T-helper 17 cell (primary cell): ENCODE measurements at places on chromosomes 7 and 10.

- DNase-seq: no peak
These were observed 6.1 kb upstream of the MYOZ1 start for GRCh38 chr10:73647211-73647874.

DNA sequence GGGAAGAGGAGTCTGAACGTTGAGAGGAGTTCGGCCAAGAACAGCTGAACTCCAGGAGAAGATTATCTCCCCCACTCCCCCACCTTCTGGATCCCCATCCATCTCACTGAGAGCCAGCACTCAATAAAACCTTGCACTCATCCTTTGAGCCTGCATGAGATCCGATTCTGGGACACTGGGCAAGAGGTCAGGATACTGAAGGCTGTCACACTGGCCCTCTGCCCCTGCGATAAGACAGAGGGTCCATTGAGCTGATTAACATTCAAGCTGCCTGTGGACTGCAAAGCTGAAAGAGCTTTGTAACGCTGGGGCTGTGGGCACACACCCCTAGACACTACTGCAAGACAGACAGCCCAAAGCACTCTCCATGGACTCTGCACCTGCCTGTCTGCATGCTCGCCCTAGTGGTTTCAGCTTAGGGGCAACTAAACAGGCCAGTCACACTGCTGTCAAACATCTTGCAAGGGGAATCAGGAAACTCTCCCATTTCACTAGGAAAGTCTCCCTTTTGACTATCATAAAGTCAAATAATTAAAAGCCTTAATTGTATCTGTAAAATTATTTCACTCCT lies 42.3 kb upstream of the CNTNAP2 start:
- DNase-seq: no peak

- no peak for DNase-seq
These were observed 324.4 kb downstream of the KCNMA1 start for GRCh38 chr10:77313066-77313750.

GRCh38 chr7:25444991-25445390 lies 216.7 kb upstream of the NPVF start:
- DNase-seq: no peak

DNA sequence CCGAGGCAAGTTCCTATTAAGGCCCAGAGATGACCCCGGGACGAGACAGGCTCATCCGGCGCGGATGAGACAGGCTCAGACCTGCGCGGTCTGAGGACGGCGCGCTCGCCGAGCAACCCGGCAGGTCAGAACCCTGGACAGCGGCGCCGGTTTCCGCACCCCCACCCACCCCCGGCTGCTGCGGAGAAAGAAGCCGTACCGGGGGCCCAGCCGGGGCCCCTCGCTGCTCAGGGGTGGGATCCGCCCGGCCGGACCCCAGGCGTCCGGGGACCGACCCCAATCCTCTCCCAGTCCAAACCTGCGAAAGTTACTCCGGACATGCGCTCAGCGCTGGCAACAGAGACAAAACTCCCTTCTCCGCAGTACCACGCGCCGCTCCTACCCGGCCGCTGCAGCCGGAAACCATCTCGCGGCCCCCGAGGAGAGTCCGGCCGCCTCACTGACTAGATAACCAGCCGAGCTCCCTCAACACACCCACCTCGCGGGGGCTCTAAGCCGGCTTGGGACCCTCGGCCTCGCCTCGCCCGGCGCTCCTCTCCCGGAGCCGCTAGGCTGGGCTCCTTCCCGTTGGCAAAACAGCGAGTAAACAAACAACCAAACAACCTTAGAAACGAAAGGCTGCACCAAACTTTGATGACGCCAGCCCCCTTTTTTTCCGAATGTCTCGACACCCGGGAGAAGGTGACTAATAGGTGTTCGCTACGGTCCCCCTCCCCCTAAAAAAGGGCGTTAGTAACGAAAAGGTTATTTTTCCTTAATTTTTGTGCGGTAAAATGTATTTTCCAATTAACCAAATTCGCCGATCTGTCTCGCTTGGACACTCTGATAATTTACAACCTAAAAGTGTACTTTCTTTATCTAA lies 2.3 kb upstream of the DRGX start:
- DNase-seq: no peak

DNA sequence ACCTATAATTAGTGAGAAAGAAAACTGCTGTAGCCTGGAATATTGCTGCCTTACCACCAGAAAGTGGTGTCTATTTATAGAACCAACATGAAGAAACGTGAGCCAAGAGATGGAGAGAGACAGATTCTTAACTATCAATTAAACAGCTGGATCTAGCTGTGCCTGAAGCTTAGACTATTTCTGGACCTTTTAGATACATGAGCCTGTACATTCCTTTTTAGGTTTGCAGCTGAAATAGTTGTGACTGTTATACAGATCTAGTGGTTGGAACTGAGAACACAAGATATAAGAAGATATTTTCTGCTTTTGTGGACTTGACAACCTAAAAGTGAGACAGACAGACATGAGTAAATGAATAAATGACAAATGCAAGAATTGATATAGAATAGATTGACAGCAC lies 73.4 kb downstream of the CDK14 start:
- DNase-seq: no peak

DNA sequence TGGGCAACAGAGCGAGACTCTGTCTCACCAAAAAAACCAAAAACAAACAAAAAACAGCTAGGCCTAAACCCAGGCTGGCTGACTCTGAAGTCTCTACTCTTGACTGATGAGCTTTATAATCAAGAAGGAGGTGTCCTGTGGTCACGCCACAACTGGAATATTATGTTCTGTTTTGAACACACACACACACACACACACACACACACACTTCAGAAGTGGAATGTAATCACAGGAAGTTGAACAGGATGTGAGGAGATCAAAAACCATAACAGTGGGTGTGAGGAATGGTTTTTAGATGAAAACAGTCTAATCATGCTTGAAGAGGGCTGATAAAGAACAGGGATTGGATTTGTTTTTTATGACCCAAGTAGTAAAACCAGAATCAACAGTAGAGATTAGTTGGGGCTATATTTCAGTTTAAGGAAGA lies 51.1 kb upstream of the IL6 start:
- no peak for DNase-seq

DNA sequence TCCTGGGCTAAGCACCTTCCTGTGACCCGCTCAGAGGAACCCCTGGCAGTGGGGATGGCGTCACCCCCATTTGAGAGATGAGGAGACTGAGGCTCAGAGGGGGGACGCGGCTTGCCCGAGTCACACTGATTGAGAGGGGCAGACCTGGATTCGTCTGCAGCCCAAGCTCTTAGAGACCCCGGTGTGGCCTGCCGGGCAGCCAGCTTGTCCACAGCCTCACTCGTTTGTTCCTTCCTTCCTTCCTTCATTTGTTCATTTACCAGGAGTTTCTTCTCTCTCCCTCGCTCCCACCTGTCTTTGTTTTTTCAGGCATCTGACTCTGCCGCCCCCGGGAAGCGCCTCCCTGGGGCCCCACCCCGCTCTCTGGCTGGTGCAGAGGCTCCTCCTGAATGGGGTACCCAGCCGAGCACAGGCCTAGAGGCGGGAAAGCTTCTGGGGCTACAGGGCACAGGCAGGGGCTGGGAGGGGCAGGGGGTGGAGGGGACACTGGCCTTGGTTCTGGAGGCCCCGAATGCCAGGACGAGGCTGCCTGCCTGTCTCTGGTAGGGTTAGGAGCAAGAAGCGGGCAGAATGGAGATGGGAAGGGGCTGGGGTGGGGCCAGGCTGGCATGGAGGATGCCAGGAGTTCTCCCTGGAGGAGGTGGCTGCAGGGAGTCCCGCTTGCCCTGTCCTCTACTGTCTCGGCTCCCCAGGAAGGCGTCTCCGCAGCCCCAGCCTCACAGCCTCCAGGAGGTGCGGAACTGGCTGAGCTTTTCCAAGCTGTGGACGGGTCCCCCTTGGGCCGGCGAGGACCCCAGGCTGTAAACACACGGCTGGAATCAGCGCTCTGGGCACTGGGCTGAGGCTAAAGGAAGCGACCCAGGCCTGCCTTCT lies 91.6 kb downstream of the UNCX start:
- no peak for DNase-seq

GRCh38 chr10:89090756-89091445 lies 100.3 kb downstream of the FAS start:
- DNase-seq: no peak

DNA sequence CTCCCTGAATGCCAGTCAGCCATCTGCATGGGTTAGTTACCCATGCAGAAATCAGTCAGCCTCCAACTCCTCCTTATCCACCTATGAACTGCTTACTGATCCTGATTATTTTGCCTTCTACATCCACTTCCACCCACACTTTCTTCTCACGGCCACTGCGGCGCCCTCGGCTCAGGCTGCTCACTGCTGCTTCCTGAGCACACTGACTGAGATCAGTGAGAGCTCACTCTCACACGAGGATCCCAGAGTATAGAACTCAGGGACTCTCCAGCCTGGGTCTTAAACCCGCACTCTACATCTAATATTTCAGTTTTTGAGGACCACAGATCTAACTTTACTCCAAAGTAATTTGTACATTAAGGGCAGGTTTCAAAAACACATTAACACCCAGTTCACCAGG lies 64.4 kb downstream of the GRB10 start:
- no peak for DNase-seq

DNA sequence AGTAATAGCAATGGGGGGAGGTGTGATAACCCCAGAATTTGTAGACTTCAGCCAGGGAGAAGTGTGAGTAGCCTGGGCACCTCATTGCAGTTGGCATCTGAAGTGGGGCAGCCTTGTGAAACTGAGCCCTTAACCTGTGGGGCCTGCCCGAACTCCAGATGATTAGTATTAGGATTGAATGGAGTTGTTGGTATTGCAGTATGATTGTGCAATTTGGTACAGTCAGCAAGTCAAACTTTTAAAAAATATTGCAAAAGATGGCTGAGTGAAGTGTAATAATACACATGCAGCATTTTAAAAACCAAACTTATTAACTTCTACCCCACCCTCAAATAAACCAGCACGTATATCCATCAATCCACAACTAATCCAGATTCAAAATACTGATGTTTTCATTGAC lies 9.3 kb downstream of the RBM33 start:
- no peak for DNase-seq

- no peak for DNase-seq
These were observed 250.3 kb upstream of the CXCL12 start for GRCh38 chr10:44635176-44635575.

DNA sequence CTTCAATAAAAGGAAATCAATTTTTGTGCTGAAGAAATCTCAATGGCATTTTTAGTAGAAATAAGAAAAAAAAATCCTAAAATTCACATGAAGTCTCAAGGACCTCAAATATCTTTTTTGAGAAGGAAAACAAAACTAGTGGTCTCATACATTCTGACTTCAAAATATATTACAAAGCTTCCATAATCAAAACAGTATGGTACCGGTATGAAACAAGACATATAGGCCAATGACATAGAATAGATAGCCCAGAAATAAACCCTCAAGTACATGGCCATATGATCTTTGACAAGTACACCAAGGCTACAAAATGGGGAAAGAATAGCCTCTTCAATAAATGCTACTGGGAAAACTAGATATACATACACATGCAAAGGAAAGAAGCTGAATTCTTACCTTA lies 131.8 kb upstream of the GPR22 start:
- no peak for DNase-seq

- DNase-seq: no peak
These were observed 165.9 kb upstream of the PLXNA4 start for GRCh38 chr7:132742189-132742612.

GRCh38 chr10:91525896-91526712 lies 106.8 kb downstream of the PPP1R3C start:
- DNase-seq: no peak

DNA sequence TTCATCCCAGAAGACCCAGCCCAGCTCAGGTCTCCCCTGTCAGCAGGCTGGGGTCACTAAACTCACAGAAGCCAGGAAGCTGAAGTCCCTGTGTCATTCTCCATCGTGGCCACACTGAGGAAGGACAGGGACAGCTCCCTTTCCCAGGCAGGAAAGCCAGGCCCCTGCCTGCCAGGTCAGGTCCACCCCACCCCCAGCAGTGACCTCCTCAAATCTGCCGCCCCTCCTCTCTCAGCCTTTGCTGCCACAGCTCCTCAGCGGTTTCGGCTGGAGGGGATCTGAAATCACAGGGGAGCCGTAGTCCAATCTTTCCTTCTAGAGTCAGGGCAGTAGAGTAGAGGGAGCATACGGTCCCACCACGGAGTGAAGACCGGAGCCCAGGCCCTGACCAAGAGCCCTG lies 150.9 kb upstream of the UNC5B start:
- no peak for DNase-seq

GRCh38 chr10:121266370-121266769 lies 331.9 kb downstream of the FGFR2 start:
- DNase-seq: no peak

- no peak for DNase-seq
These were observed 1509.7 kb upstream of the LRRTM3 start for GRCh38 chr10:65416094-65416493.

DNA sequence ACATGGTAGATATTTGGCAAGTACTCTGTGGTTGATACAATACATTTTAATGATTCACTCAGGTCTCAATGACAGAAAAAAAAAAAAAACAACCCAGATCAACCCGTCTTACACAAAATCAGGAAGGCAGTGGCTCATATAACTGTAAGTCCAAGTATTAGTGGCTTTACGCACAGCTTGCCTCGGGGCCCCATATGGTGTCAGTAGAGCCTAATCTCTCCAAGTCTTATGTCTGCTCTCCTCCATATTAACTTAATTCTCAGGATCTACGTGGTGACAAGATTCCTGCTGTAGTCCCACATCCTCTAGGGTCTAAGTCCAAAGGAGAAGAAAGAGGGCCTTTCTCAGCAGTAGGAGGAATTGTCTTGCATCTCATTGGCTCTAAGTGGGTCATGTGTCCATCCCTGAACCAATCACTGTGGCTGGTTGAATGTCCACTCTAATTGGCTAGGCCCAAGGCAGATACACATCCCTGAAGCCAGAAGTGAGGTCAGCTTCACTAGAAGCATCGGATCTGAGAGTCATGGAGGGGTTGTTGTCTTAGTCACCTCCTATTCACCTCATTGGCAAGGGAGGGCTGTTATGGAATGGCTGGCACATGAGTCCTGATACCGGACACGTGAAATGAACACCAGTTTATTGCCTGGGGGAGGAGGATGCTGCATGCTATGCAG lies 20.5 kb upstream of the PLPP4 start:
- no peak for DNase-seq

- no peak for DNase-seq
These were observed 98.6 kb downstream of the ARID5B start for GRCh38 chr10:62000037-62000603.

GRCh38 chr7:19139706-19140327 lies 5.4 kb downstream of the FERD3L start:
- DNase-seq: no peak

GRCh38 chr7:25391961-25392587 lies 163.8 kb upstream of the NPVF start:
- no peak for DNase-seq

DNA sequence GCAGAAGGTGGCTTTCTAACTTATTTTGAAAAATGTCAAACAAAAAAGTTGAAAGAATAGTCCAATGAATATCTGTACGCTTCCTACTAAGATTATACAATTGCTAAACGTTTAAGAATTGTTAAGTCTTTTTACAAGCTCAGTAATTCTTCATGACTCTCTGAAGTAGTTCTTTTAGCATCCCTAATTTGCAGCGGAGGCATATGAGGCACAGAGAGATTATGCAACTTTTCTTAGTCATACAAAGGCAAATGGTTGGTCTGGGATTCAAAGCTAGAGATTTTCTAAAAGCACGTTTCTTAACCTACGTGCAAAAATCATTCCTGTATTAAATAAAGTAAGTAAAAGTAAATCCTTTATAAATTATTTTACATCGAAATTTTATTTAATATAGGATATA lies 254.2 kb downstream of the MAGI2 start:
- DNase-seq: no peak

- no peak for DNase-seq
These were observed 13.3 kb upstream of the PIP4K2A start for GRCh38 chr10:22727663-22728062.
